ENCODE measurements at places on chromosomes 16 and 17.

GRCh38 chr16:11182411-11182810 lies 73.6 kb downstream of the SOCS1 start:
- DNase-seq: no peak

DNA sequence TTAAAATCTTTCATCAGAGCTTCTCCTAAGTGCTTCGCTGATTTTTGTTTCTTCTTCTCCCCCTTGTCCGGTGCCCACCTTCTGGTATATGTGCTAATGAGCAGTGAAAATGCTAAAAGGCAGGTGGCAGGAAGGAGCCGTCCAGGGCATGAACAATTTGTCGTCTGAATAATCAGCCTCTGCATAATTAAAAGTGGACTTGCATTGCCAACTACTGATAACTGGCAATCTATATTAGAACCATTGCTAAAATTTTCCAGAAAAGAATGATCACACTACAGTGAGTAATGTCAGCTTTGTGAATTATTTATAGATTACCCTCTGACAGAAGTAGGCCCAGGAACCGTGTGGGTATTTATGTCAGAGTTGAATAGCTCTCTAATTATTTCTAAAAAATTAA lies 28.1 kb downstream of the SERPINF1 start:
- no peak for DNase-seq

GRCh38 chr16:81646561-81646960 lies 132.5 kb upstream of the PLCG2 start:
- no peak for DNase-seq

DNA sequence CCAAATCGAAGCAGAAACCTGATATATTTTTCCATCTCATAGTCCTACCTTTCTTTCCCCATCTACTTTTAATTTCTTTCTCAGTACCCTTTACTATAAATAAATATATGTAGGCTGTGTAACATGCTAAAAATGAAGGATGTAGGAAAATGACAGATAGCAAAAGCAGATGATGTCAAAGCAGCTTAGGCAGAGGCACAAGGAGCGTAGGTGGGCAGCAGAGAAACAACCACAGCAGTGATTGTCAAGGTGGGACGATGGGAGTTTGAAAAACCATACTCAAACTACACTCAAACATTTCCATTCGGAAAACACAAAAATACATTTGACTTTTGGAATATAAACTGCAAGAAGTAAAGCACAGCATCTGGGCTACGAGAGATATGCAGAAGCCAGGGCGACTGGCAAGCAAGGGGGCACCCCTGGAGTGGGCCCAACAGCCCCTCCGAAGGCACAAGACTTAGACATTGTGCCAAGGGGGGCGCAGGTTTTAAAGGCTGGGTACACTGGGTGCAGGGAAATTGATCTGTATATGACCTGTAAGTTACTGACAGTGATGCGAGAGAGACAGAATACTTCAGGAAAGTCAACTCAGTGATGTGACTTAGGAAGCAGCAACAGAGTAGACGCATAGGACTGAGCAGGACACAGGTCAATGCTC lies 31.1 kb downstream of the SNN start:
- no peak for DNase-seq

- DNase-seq: no peak
Observed at GRCh38 chr16:53960954-53961616, 257.1 kb downstream of the FTO start.

GRCh38 chr16:25264597-25264996 lies 7.0 kb upstream of the ZKSCAN2 start:
- no peak for DNase-seq

GRCh38 chr17:77505181-77505639 lies 364.4 kb downstream of the SEC14L1 start:
- no peak for DNase-seq

All from NCI-H748 treated with DMSO at 0.1 percent for 48 hours (cell line).